Mammary epithelial cell (primary cell): ENCODE measurements at places on chromosomes 6 and 20. TPM values are rescaled to one million over a fixed set of nuclear protein-coding genes. Genes with fewer than 3 reads are reported as not detected.

Gene E2F3
- 12.7 and 15.8 TPM in 2 replicates for total RNA-seq

Gene EDN1
- total RNA-seq = 5.1 and 8.9 TPM in 2 replicates

Gene NOTCH4
- 0.45 and 0.66 TPM in 2 replicates for total RNA-seq

Gene RFX6
- not detected for total RNA-seq

Gene DLL1
- 18.1 and 27.5 TPM in 2 replicates for total RNA-seq

Gene PRPH2
- 0.50 TPM for total RNA-seq

Gene C20orf141
- total RNA-seq = not detected in 2 replicates

Gene CAGE1
- total RNA-seq = under 0.01 TPM

Gene C6orf15
- total RNA-seq = 9.3 TPM

Gene SIRPG
- not detected for total RNA-seq

Gene PAK1IP1
- total RNA-seq = 14.8 TPM

Gene MMP24
- total RNA-seq = 0.08 and 0.12 TPM in 2 replicates

Gene CRIP3
- not detected in 2 replicates for total RNA-seq

Gene PACSIN1
- not detected for total RNA-seq

Gene MYT1
- total RNA-seq = not detected

Gene SIRT5
- total RNA-seq = 11.8 TPM

Gene APOBEC2
- total RNA-seq = not detected in 2 replicates

Gene TSBP1
- total RNA-seq = not detected

Gene PXMP4
- 8.0 TPM for total RNA-seq

Gene PACRG
- total RNA-seq = 1.0 TPM

Gene FAM50B
- 4.4 and 4.6 TPM in 2 replicates for total RNA-seq

Gene CDSN
- total RNA-seq = 1.2 TPM

Gene ULBP1
- 23.5 TPM for total RNA-seq
